ENCODE measurements at places on chromosomes 6 and 20.

GRCh38 chr6:33277663-33278391 is 904 bp downstream of the B3GALT4 start:
- DNase-seq = no peak

DNA sequence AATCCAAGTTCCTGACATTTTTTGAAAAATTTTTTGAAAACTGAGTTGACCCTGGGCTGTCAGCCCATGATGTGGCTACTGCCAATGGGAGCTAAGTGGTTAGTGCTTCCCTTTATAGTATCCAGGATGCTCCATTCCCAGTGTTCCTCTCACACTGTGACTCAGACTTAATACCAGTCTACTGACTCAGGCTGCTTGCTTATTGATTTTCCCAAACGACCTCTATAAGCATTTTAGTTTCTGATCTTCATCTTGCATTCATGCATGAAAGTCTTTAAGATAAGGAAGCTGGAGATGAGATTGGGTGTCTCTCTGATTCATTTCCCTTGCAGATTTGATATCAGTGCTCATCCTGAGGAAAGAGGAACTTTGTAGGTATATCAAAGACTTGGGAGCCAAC is 560.0 kb downstream of the TBC1D32 start:
- no peak for DNase-seq

DNA sequence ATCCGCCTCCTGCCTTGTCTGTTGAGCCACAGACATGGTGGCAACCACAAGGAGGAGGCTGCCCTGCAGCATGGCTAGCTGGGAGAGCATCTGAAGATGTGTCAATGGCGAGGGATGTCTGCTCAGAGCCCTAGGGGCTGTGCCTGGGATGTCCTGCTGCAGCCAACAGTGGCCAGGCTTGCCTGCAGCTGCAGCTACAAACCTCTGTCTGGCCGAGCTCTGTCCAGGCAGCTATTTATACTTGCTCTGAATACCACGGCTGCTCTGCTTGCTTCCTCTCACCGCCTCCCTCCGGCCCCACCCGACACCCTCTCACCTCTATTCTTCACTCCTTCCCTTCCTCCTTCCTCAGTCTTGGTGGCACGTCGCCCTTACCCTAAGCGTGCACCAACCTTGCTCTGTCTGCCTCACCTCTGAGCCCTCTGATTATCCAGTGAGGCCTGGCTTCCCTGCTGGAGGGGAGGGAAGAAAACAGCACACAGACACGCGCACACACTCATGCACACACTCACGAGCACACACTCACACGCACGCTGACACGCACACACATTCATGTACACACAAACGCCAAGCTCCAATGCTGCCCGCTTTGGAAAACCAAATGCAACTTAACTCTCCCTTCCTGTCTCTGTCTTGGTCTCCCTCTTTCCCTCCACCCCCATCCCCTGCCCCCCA is at the start of gene ANGPT4:
Gene ANGPT4 (minus strand): TSS at position 210 of the 675 bp plus-strand sequence. CDS start 120 bp downstream, at position 90.
- no peak for DNase-seq

DNA sequence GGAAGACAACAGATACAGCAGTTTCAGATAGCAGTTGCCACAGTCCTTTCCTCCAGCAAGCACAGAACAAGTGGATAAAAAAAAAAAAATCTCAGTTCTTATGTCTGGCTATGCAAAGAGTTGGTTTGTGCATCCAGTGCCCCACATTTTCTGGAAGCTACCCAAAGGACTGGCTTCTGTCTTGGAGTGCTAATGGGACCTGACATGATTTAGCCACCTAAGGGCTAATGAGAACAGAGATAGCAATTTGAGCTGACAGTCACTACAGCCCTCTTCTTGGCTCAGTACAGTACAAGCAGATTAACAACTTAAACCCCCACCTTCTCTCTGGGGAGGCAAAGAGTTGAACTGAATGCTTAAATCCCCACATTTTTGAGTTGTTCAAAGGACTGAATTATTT is 976.8 kb downstream of the TBC1D32 start:
- no peak for DNase-seq
